ENCODE measurements at places on chromosomes 3 and 15.

GRCh38 chr3:16262174-16262573 is 2.6 kb downstream of the DPH3 start:
- peaks cover 27% of the 10 kb centered on the region for H3K36me3 ChIP-seq
- H3K4me3 ChIP-seq = no peak overlapping the region
- H3K4me1 ChIP-seq = peaks cover 13% of the 10 kb centered on the region
- no peaks in the 10 kb centered on the region for H3K27me3 ChIP-seq

DNA sequence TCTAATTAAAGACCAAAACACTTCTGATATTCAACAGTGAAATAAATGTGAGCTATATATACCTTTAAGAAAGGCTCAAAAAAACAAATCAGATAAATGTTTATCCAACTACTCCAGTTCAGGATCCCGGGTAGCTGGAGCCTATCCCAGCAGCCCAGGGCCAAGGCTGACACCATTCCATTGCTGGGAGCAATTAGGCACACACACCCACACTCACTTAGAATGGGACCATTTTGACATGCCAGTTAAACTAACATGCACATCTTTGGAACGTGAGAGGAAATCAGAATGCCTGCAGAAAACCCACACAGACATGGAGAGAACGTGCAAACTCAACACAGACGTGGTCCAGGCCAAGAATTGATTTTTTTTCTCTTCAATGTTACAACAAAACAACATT is 30.0 kb upstream of the PLSCR4 start:
- no peaks in the 10 kb centered on the region for H3K27me3 ChIP-seq
- DNase-seq = no peak
- H3K4me3 ChIP-seq = no peak overlapping the region
- H3K4me1 ChIP-seq = peaks cover 15% of the 10 kb centered on the region
- no peak overlapping the region for H3K27ac ChIP-seq

DNA sequence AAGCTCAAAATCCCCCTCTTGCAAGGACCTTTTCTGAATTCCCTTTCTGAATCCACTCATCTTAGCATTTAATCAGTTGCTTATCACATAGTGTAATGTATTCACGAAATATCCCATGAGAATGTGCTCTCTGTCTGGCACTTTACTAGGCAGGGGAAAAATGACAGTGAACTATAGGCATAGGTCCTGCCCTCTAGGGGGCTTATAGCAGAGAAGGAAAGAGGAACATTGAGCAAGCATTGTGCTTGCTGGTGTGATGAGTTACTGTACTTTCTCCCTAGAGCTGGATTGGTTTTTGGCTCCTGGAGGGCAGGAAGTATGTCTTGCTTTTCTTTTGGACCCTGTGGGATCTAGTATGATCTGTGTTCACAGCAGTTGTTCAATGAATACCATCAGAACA is 26.5 kb downstream of the DUOX2 start:
- no peak overlapping the region for H3K4me3 ChIP-seq
- H3K27me3 ChIP-seq = peaks cover 39% of the 10 kb centered on the region
- peaks cover 8% of the 10 kb centered on the region for H3K4me1 ChIP-seq
- DNase-seq = no peak
- no peaks in the 10 kb centered on the region for H3K36me3 ChIP-seq

GRCh38 chr15:77040673-77041072 is 30.2 kb downstream of the TSPAN3 start:
- H3K4me1 ChIP-seq = no peaks in the 10 kb centered on the region
- H3K27ac ChIP-seq = no peak overlapping the region
- no peaks in the 10 kb centered on the region for H3K27me3 ChIP-seq
- H3K4me3 ChIP-seq = no peak overlapping the region

DNA sequence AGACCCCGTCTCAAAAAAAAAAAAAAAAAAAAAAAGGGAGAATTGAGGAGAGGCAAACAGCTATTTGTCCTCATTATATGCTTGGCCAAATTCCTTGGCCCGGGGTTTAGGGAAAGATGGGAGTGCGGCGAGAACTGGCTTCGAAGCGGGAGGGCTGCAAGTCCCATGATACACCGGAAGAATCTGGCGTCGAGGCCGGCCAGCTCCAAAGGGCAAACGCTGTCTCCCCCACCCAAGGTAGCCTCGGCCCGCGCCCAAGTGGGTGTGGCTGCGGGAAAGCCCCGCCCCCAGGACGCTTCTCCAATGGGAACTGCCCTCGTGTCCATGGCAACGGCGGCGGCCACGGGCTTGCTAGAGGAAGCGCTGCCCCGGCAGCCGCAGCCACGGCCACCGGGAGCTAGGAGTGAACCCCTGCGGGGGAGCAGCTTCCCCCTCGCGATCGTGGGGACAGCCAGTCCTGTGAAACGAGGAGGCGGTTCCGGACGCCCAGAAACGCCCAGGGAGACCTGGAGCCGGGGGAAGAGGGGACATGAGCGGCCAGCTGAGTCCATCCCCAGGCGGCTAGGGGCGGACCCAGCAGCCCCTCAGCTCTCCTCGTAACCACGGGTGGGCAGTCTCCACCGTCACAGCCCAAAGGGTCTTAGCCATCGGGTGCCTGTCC is at the start of gene TTLL13:
Gene TTLL13, plus strand, starts transcription at position 354 of the 661 bp plus-strand sequence. CDS start 1,075 bp downstream, outside the sequence.
- H3K4me1 ChIP-seq = no peaks in the 10 kb centered on the region
- no peak within 1 kb of the TSS for H3K27ac ChIP-seq
- H3K4me3 ChIP-seq = peak within 1 kb of the TSS; percentile 74

GRCh38 chr3:148881286-148881685 is 16.2 kb downstream of the CPA3 start:
- H3K4me3 ChIP-seq = no peak overlapping the region
- H3K4me1 ChIP-seq = no peaks in the 10 kb centered on the region
- peaks cover 67% of the 10 kb centered on the region for H3K27me3 ChIP-seq
- no peak for DNase-seq
- no peaks in the 10 kb centered on the region for H3K36me3 ChIP-seq

DNA sequence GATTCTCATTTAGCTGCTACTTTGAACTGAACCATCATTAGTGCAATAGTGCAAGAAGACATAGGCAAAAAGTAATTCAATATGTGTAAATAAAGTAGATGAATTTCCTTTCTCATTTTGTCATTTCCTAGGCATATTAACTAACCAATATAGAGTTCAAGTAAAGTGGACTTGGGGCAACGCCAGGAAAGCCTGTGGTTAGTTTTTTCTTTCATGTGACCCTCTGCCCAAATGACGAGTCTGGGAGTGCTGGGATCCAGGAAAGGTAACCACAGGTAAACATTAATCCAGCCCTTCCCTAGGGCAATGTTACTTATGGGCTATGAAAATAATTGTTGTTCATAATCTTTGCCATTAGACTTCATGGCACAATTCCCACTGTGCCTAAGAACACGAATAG is 181.0 kb downstream of the VPS13C start:
- no peak overlapping the region for H3K4me3 ChIP-seq
- peaks cover 33% of the 10 kb centered on the region for H3K36me3 ChIP-seq
- no peaks in the 10 kb centered on the region for H3K4me1 ChIP-seq
- H3K27me3 ChIP-seq = no peaks in the 10 kb centered on the region
- no peak overlapping the region for H3K27ac ChIP-seq
- DNase-seq = peak; percentile 53

DNA sequence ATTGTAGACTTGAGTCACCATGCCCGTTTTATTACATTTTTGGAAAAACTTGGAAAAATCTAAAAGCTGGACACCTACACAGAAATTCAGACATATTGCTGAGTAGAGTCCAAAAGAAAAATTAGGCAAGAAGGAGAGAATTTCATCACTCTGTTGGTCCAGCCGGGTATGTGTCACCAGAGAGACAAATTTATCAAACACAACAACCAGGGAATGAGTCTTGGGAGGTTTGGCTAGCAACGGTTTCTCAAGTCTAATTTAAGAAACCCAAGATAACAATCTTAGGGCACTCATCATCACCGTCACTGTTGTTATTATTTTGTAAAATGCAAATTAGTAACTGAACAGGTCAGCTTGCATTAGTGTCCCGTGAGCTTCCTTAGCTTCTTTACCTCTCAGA is 197.5 kb upstream of the C2CD4B start:
- peaks cover 46% of the 10 kb centered on the region for H3K27me3 ChIP-seq
- H3K36me3 ChIP-seq = no peaks in the 10 kb centered on the region
- H3K4me1 ChIP-seq = peaks cover 5% of the 10 kb centered on the region
- peak; percentile 53 for DNase-seq
- no peak overlapping the region for H3K27ac ChIP-seq

DNA sequence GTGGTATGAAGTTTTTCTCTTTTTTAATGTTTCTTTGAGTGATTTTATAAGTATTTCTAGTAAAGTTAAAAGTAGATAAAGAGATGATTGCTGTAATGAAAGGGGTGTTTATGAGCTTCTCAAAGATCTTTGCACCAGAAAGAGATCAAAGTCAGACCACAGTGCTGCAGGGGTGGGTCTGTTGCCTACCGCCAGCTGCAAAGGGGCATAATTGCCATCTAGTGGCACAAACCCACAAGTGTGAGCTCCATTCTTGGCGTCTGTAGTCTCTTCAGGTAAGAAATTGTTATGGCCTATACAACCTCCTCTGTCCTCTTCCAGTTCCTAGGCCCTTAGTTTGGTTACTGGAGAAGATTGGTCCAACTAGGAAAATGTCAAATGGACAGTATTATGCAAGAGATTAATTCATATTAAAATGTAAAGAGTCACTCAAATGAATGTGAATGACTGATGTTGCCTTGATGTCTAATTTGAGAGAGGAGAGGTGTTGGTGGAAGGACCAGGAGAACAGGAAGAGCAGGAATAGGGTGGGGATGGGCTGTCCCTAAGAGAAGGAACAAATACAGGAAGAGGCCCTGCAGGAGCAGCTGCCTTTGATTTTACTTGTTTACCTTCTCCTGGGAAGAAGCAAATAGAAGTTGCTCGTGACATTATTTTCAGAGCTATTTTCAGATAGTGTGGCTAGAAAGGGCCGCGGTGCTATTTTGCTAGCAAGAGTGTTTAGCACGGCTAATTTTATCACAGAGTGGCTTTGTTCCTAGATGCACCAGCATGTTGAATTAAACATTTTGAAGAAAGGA is 53.0 kb upstream of the GSK3B start:
- peaks cover 10% of the 10 kb centered on the region for H3K36me3 ChIP-seq
- no peak overlapping the region for H3K4me3 ChIP-seq
- no peaks in the 10 kb centered on the region for H3K27me3 ChIP-seq
- peaks cover 35% of the 10 kb centered on the region for H3K4me1 ChIP-seq

DNA sequence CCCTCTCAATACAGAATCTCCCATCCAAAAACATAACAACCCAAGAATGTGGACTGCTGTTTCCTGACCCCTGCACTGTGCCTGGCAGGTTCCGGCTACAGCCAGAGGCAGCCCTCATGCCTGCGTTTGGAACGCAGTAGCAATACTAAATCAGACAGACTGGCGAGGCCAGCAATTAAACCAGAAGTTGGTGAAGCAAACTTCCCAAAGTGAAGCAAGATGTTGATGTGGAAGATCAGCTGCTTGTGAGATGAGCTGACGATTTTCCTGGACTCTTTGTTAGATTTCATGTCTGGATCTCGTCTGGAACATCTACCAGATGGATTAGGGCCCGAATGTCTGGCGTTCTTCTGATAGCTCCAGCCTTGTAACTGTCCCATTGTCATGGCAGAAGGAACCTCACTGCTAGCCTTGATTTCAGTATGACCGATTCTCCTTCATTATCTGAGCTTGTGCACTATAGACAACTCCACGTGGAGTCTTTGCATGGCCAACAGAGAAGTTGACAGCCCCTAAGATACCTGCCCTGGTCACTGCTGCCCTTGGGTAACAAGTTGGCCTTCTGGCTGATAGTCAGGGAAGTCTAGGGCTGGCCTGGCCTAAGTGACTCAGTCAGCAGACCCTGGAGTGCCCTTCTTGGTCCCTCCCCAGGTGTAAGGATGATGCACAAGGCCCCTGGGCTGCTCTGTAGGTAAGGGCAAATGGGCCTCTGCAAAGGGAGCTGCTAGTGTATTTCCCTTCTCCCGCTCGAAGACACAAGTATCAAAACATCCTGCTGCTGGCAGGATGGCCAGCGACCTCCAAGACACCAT is 126.5 kb downstream of the ADAMTS17 start:
- H3K27ac ChIP-seq = no peak overlapping the region
- no peaks in the 10 kb centered on the region for H3K36me3 ChIP-seq
- no peak overlapping the region for H3K4me3 ChIP-seq
- H3K27me3 ChIP-seq = no peaks in the 10 kb centered on the region

- DNase-seq = no peak
- H3K4me1 ChIP-seq = peaks cover 6% of the 10 kb centered on the region
- peaks cover 94% of the 10 kb centered on the region for H3K36me3 ChIP-seq
- no peaks in the 10 kb centered on the region for H3K27me3 ChIP-seq
- no peak overlapping the region for H3K4me3 ChIP-seq
- no peak overlapping the region for H3K27ac ChIP-seq
Measured at GRCh38 chr15:68175526-68175925, 29.6 kb downstream of the CALML4 start.
